ENCODE measurements at places on chromosomes 4 and X.

DNA sequence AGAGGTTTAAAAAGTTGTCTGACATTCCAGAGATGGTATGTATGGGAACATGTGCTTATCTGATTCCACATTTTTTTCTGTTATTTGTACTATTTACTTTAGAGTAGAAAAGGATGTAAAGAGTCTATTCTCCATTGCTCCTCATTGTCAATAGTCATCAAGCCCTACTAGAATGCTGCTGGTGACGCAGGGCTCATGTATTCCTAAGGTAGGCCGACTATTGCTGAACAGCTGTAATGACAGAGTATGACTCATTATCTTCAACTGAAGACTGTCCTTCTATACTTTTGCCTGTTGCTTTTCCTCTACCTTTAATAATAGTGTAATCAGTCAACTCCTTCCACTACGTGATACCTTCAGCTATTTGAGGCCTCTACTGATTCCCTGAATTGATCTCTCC is 509.1 kb upstream of the NR3C2 start:
- no peak for DNase-seq

GRCh38 chr4:55079451-55080173 is 45.8 kb downstream of the KDR start:
- DNase-seq, result no peak

DNA sequence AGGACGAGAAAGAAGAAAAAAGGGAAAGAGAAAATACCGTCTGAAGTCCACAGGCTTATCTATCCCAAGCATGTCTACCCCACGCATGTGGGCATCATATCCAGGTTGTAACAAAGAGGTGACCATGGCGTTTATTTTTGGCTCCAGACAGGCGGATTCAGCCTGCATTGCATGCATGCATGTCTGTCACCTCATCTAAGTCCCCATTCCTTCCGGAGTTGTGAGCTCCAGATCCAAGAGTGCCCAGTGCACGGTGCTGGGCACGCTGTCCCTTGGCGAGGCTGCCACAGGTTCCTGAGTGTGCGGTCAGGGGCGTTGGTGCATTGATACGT is 905 bp upstream of the GALNTL6 start:
- DNase-seq, result no peak

GRCh38 chr4:6456450-6456849 is 16.0 kb downstream of the PPP2R2C start:
- DNase-seq, result no peak

- DNase-seq, result no peak
Measured at GRCh38 chr4:179817317-179817716, 2375.1 kb upstream of the AGA start.

- no peak for DNase-seq
Measured at GRCh38 chrX:12240491-12240890, 102.2 kb downstream of the FRMPD4 start.

- no peak for DNase-seq
Measured at GRCh38 chrX:10001496-10001895, 34.3 kb downstream of the CLDN34 start.

- DNase-seq, result no peak
Measured at GRCh38 chr4:8522160-8523120, 57.8 kb upstream of the GPR78 start.

GRCh38 chr4:138925495-138925894 is 90.1 kb upstream of the NOCT start:
- no peak for DNase-seq

DNA sequence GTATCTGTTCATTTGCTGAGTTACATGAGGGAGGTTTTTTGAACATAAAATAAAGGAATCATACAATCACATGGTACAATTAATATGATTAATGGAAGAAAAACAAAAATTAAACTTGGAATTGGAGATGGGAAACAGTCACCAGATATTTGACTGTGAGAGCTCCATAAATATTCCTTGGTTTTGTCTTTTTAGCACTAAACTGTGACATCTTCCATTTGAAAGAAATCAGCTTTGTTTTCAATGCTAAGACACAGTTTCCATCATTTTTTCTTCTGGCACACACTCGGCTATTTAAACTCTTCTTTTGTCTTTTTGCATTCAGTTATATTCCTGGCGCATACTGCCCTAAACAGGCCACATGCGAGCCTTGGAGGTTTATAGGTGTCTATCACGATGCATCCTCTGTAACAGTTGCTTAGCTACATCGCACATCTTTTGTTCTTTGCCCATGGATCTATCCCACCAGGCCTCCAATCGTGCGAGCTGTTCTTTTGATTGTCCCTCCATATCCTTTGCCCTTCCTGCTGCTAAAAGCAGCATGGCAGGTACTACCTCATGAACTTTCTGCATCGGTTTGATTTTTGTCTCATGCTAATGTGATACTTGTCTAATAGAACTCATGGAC is 158.3 kb downstream of the LDB2 start:
- DNase-seq, result no peak

DNA sequence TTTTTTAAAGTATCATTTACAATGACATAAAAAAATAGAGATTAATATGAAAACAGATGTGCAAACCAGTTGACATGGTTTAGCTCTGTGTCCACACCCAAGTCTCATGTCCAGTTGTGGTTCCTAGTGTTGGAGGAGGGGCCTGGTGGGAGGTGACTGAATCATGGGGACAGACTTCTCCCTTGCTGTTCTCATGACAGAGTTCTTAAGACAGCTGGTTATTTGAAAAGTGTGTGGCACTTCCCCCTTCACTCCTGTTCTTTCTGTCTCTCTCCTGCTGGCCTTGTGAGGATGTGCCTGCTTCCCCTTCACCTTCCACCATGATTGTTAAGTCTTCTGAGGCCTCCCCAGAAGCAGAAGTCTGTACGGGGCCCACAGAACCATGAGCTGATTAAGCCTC is 23.8 kb downstream of the CNOT6L start:
- DNase-seq, result no peak

GRCh38 chr4:6873291-6873690 is 36.3 kb upstream of the TBC1D14 start:
- DNase-seq, result no peak
